Astrocyte of the hippocampus (primary cell): ENCODE measurements at places on chromosomes 4 and X.

- no peak for DNase-seq
These were observed 37.4 kb downstream of the MAML3 start for GRCh38 chr4:140116442-140117104.

- DNase-seq, result peak; percentile 63
These were observed 8.7 kb upstream of the TIMP1 start for GRCh38 chrX:47573341-47574075.

GRCh38 chrX:37644381-37645305, 40.9 kb upstream of the XK start:
- DNase-seq, result peak; percentile 13

GRCh38 chrX:19624739-19625138, 109.4 kb upstream of the MAP3K15 start:
- DNase-seq, result no peak

GRCh38 chrX:24946369-24946768, 69.4 kb downstream of the ARX start:
- no peak for DNase-seq

GRCh38 chr4:113697429-113697828, 64.1 kb downstream of the CAMK2D start:
- DNase-seq, result no peak

- DNase-seq, result no peak
These were observed 145.0 kb upstream of the CT83 start for GRCh38 chrX:116607776-116608175.

- no peak for DNase-seq
These were observed 12.5 kb upstream of the G3BP2 start for GRCh38 chr4:75685546-75686189.

DNA sequence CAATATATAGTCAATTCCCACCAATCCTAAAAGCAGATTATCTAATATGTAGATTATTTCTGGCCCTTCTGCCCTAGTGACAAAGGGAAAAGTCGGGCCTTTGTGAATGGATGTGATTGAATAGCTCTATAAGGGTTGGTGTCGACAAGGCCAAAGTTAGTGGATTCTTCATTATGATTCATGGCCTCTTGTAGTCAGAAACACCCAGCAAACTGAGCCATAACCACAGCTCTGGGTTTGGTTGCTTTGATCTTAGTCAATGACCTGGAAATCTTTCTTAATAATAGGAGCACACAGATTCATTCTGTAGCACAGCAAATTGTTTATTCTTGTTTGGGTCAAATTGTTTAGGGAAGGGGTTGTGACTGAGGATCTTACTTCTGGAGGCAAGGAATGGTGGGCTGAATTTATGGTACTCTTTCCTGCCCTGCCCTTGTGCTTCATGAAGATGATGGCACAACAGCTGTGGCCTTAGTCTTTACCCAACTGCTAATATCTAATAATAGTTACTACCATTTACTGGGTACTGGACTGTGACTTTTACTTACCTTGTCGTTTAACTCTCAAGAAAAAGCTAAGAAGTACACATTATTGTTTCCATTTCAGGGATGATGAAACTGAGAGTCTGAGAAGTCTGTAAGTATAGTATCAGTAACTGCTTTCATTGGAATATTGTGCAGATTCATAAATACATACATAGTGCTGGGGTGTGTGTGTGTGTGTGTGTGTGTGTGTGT, 74.0 kb downstream of the AFF2 start:
- DNase-seq, result peak; percentile 53

DNA sequence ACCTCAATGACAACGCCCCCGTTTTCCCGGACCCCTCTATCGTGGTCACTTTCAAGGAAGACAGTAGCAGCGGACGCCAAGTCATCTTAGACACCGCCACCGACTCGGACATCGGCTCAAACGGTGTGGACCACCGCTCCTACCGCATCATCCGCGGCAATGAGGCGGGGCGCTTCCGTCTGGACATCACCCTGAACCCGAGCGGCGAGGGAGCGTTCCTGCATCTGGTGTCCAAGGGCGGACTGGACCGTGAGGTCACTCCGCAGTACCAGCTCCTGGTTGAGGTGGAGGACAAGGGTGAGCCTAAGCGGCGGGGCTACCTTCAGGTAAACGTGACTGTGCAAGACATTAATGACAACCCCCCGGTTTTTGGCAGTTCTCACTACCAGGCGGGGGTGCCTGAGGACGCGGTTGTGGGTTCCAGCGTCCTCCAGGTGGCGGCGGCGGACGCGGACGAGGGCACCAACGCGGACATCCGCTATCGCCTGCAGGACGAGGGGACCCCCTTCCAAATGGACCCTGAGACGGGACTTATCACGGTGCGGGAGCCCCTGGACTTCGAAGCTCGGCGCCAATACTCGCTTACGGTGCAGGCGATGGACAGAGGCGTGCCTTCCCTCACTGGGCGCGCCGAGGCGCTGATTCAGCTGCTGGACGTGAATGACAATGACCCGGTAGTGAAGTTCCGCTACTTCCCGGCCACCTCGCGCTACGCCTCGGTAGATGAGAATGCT, 2.2 kb downstream of the FAT4 start:
- peak; percentile 62 for DNase-seq

DNA sequence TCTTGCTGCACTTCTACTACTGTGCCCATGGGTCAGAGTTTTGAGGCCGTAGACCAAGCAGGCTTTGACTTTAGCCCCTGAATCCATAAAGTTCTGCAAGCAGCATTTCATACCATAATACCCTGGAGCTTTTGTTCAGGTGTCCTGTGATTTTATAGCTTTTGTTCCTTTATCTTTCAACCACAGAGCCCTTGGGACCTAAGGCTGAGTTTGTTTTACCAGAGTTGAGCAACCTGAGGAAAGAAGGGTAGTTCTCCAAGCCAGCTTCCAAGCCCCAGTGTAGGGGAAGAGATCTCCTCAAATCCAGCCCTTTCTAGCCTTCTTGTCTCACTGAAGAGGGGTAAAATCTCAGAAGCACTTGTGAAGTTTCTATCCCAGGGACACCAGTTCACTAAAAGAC, 35.1 kb downstream of the MAGED2 start:
- no peak for DNase-seq

- DNase-seq, result peak; percentile 81
These were observed 77.6 kb downstream of the CCKAR start for GRCh38 chr4:26412381-26413372.

- DNase-seq, result peak; percentile 26
These were observed 17.3 kb downstream of the NIPAL1 start for GRCh38 chr4:48033825-48034413.

GRCh38 chrX:36116222-36116621, 196.7 kb downstream of the CFAP47 start:
- no peak for DNase-seq

- DNase-seq, result no peak
These were observed 133.7 kb upstream of the NDP start for GRCh38 chrX:44106864-44107263.

DNA sequence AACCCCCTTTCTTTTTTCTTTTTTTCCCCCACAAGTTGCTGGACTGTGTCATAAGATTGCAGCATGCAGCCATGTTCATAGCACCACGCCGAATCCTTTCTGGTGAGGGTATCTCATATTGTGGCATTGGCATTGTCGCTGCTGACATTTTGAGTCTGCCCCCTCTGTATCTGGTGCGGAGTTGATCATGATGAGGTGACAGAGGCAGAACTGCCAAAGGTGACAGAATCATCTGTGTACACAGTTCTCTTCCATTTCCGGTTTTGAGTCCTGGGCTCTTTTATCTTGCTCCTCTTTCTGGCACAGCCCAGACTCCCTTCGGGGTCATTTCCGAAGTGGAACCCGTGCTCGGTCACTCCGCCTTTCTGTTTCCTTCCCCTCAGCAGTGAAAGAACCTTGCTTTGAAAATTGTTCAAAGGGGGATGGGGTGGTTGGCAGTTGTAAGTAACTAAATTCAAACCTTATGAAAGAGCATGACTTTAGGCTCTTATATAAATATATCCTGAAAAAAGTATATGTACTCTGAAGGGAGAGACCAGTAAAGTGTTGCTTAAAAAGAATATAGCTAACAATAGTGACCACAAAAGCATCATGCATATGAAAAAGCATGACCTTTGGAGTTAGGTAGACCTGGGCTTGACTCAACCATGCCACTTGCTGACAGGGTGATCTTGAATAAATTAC, 55.0 kb upstream of the BMP2K start:
- DNase-seq, result no peak

- DNase-seq, result no peak
These were observed 119.4 kb downstream of the AFAP1 start for GRCh38 chr4:7820031-7820818.

DNA sequence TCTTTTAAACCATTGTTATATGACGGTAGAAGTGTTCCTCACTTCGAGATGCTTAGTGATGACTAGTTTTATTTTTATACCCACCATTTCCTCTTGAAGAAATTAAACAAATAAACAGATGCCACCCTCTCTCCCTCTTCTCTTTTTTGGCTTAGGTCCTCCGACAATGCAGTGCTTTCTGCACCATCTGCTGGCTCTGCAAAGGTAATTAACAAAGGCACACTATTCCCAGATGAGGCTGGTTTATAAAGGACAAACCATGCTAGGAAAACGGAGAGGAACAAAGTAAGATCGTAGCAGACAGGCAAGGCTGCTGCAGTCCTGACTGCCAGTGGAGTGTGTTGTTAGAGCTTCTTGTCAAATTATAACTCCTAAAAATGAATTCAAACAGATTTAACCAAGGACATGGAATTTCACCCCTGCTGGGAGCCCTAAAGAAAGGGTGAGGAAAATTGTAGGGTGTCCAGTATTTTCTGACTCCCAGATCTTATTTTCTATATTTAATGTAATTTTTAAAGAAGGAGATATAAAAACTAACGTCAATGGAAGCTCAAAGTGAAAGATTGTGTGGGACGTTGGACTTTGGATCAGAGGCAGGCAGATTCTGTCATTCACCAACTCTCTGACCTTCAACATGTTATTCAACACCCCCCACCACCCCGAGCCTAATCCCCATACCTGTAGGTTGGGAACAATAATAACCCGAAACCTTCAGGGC, 142.1 kb downstream of the CPEB2 start:
- no peak for DNase-seq

- peak; percentile 71 for DNase-seq
These were observed 545.2 kb downstream of the C4orf33 start for GRCh38 chr4:129641179-129641578.

DNA sequence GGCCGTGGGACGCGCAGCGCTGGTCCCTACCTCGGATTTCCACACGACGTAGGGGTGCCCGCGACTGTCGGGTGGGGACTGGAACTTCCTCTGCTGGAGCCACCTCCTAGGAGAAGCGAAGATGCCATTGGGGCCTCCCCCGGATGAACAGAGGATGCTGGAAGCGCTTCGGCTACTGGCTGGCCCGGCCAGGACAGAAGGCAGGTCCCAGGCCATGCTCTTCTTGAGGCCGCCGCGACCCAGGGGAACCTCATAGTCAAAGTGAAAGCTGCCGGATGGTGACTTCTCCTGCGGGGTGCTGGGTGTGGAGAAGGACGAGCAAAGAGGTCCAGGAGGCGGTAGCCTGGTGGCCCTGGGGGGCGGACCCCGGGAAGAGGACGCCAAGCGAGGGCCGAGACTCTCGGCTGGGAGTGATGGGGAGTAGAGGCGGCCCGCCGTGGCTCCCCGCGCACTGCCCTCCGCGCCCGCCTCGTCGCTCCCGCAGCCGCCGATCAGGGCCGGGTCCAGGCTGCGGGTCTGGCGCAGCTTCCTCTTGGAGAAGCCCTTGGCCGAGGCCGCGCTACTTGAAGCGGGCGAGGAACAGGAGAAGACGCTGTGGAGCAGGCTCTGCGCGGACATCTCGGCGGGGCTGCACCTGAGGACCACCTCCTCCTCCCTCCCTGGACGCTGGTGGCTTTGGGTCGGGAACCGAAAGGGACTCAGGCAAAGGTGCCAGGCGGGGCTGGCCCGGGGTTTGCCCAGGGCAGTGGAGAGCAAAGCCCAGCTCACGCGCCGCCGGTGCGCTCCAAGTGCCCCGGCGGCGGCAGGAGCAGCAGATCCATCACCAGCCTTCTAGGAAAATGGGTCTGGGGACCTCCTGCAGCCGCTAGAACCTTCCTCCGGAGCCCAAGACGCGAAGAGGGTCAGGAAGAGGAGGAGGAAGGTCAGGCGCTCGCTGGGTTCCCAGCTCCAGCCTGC, 1.2 kb downstream of the ARHGAP6 start:
- peak; percentile 21 for DNase-seq

- DNase-seq, result peak; percentile 96
These were observed 189.2 kb downstream of the SHROOM3 start for GRCh38 chr4:76624241-76624681.

DNA sequence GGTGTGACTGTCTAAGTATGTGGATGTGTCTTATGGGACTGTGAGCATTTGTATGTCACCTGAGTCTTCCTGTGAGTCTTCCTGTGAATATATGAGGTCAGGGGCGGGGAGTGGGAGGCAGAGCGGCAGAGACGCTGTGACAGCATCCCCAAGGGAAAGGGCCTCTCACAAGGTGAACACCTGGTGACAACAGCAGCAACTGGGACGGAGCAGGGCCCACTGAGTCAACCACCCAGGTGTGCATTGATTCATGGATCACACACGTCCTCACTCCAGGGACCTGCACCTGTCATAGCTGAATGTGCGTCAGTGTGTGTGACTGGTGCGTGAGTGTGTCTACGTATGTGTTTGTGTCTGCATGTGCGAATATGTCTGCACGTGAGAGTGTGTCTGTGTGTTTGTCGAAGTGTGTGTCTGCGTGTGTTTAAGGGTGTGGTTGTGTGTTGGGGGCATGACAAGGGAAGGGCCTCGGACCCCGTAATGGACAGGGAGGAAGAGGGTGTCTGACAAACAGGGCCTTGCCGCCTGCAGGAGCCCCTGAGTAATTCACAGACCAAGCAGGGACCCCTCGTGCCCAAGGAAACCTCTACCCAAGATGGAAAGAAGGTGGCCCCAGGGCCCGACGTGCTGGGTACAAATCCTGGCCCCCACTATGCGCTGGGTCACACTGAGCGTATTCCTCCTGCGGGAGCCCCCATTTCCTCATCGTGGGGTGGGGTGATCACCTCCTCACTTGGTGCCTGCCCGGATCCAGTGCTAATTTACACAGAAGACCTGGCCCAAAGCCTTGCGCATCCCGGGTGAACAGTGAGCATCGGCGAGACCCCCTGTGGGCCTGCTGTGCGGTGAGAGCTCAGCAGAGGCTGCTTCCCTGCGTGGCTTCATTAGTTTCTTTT, 76.7 kb downstream of the ABLIM2 start:
- no peak for DNase-seq

DNA sequence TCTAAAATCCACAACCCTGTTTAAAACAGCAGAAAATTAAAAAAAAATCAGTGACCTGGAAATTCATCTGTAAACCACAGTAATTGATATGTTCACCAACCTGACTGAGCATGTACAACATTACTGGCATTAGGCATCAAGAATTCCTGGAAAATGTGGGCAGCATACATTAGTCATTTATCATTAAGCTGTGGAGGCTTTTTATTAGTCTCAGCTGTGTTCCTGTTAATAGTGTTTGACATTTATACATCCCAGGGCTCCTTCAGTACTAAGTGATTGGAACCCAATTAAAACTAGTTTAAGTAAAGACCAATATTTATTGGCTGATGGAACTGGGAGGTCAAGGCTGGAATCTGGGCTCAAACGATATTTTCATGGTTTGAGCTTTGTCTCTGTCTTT, 227.3 kb upstream of the GIMD1 start:
- no peak for DNase-seq
